ENCODE measurements at places on chromosomes 4 and X.

DNA sequence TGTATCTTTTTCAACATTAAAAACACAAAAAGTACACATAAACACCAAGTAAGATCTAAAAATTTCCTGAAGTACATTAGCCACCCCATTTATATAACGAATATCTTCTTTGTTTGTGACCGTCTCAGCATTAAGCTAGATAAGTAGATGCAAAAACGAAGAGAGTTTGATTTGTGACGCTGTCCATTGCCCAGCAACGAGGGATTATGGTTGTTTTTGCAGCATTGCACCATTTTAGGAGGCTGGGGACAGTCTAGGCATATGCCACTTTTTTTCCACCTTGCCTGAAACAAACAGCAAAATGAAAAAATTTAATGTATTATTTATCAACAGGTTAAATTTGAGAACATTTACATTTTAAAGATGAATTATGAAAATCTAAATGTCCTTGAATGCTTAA is 12.0 kb upstream of the IGSF1 start:
- no peak for DNase-seq

DNA sequence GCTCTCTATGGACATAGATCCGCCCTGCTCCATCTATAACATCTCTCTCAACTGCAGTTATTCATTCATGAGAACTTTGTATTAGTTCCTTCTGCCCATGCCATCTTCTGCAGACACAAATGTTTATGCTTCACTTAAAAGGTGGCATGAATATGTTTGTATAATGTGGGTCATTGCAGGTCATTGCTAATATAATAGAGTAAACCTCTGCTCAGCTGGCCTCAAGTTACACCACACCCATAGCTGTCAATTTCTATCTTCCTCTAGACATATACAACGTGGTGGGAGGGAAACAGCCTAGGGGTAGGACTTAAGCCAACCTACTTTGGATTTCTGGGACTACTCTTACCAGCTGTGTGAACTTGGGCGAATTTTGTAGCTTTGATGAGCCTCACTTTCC is 129.8 kb downstream of the ATXN3L start:
- no peak for DNase-seq

DNA sequence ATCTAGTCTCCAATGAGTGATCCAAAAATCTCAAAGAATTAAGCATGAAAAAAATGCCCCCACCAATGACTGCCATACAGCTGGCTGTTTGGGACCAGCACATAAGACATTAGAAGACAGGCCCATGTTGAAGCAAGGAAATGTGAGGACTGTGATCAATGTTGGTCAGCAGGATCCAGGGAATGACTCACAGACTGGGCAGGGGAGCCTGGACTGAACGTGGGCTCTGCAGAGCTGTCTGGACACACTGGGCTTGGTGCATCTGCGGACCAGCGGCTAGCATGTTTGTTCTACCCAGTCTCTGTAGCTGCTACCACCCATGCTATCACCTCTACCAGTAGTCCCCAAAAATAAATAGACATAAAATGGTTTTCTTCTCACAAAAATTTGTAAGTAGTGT is 108.6 kb downstream of the PALLD start:
- DNase-seq, result no peak

DNA sequence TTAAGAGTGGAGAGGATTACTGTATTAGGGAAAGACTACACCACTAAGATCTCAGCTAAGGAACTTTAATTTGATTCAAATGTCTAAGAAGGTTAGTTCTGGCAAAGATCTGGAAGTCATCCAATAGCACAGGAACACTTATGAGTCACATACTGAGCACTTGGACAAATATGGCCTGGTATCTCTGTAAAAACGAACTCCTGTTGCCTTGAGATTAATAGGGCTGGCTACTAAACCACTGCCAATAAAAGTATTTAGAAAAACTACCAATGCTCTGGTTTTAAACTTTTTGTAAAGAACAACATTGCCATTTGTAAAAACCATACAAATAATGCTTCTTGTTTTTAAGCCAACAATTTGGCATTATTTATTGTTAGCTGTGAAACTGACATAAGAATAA is 70.5 kb downstream of the SEC24D start:
- DNase-seq, result no peak

DNA sequence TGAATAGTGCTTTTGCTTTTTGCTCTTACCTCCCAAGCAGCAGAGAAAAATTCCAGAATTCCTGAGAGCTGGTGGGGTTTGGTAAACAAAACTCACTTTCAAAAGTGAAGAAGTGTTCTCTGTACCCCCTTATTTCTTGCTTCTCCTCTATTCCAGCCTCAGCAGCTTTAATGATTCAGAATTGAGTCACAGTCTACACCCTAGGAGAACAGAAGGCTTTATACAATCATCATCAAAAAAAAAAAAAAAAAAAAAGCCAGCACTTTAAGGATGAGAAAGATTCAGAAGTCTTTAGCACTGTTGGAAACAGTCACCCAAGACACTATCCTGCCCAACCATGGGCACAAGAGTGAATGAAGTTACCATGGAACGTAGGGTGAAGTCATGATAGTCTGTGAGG is 1583.1 kb upstream of the PCDH10 start:
- DNase-seq, result no peak

DNA sequence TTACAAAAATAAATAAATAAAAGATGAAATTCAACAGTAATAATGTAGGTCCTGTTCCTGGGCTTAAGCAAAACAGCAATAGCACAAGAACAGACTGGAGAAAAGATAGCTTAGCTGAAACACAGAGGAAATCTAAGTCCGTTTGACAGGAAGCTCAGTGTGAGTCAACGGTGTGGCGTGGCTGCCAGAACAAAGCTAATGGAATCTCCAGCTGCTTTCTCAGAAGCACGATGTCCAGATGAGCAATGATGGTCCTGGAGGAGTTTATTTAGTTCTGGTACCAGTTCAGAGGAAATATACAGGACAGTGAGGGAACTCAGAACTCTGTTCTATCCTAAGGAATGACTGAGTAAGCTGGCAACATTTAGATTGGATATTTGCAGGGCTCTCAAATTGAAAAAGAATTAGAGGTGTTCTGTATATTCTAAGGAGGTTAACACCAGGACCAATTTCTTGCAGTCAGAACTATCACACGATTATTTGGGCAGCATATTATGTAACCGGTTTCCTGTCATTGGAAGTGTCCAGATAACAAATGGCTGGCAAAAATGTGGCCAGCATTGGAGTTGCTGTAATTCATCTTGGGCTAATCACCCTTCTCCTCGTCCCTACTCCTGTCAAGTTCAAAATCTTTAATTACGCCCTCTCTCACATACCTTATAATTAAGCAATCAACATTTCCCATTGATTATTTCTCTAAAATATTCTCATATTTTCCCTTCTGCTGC is 12.7 kb downstream of the GAB3 start:
- DNase-seq, result peak; percentile 53

DNA sequence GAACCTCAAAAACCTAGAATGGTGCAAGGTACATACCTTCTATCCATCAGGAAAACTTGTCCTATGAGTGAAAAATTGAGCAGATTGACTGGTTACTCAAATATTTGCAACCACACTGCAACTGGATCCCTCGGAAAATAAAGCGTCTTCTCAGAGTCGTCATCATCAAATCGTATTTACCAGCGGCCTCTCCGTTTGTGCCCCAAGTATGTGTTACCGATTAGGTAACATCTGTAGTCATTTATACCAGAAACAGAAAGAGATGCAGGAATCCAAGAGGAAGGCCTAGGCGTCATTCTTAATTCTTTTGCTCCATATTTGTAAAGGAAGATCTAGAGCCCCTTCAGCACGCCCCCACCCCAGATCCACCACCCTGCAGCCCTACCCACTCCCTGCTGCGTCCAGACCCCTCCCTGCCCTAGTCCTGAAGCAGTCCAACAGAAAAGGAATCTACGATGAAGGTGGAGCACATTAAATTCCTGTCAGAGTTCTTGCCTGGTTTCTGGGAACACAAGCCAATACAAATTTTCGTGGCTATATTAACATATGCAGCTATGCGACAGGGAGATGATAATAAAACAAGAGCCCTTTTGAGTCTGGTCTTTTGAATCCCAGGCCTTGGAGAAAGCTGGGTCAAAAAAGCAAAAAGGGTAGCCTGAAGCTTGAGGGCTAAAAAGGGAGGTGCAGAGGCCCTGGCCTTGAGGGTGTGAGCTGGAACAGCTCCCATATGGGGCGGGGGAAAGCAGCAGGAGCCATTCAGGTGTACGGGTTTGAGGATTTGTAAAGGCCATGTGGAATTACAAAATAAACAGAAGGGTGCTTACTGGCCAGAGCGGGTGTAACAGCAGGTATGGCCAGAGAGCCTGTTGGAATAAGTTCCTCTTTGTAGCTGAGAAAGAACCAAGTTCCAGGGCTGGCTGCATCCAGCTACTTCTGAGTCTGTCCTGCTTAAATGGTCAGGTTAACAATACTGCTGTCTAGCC is 77.0 kb downstream of the ZNF827 start:
- DNase-seq, result no peak

DNA sequence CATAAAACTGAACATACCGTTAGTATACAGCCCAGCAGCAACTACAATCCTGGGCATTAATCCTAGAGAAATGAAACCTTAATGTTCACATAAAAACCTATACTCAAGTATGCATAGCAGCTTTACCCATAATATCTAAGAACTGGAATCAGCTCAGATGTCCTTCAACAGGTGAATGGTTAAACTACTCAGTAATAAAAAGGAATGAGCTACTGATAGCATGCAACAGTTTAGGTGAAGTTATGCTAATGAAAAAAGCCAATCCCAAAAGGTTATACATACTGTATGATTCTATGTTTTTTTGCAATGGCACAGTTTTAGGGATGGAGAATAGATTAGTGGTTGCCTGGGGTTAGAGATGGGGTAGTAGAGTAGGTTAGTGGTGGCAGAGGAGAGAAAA is 9.3 kb downstream of the HTT start:
- DNase-seq, result no peak

DNA sequence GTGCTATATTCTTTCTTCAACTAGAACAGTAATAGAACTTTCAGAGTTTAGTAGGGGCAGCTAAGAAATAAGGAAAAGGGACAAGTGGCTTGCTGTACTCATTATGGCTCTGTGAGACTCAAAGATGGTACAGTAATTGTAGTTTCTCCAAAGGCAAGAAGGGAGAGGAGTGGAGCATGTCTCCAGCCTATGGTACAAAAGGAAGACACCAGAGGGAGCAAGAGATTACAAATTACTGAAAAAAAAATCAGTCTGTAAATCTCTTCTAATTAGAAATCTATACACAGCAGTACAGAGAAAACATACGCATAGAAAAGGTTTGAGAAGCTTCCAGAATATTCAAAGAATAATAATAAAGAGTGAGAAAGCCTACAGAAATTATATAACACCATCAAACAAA is 61.4 kb downstream of the KLHL4 start:
- no peak for DNase-seq

- DNase-seq, result peak; percentile 2
Measured at GRCh38 chr4:47010912-47011446, 17.6 kb upstream of the GABRA4 start.

GRCh38 chrX:40095583-40096394 is 2.0 kb downstream of the BCOR start:
- peak; percentile 49 for DNase-seq

GRCh38 chr4:133972586-133972985 is 229.0 kb downstream of the PABPC4L start:
- no peak for DNase-seq

- DNase-seq, result no peak
Measured at GRCh38 chr4:165784672-165785071, 88.4 kb upstream of the TLL1 start.

GRCh38 chrX:542179-542578 is 88.4 kb upstream of the SHOX start:
- DNase-seq, result no peak

DNA sequence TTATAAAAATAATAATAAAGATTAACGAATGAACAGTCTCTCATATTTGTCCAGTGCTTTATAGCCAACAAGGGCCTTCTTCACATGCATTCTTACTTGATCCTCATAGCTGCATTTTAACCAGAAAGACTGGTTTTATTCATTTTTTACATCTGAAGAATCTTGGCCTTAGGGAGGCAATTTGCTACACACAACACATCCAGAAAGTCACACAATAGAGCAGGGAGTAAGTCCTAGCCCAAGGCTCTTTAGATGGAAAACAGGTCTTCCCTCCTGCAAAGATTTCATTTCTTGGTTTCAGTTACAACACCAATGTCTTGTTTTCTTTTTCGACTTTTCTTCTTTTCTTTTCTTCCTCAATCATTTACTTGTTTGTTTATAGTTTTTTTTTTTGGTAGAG is 13.0 kb upstream of the C1GALT1C1 start:
- DNase-seq, result no peak

DNA sequence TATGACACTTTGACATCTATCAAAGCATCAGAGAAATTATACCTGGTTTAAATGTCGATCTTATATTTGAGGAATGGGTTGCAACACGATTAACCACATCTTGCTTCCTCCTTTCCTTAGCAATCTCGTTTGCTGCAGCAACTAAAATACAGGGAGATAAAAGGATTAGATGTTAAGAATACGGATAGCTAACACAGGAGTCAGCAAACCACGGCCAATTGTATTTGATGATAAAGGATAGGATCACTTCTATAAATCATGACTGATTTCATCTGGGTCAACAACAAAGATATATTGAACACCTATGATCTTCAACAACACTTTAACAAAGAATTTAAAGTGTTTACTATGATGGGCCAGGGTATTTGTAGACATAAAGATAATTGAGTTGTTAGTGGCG is 5.0 kb downstream of the MAP7D3 start:
- DNase-seq, result no peak

DNA sequence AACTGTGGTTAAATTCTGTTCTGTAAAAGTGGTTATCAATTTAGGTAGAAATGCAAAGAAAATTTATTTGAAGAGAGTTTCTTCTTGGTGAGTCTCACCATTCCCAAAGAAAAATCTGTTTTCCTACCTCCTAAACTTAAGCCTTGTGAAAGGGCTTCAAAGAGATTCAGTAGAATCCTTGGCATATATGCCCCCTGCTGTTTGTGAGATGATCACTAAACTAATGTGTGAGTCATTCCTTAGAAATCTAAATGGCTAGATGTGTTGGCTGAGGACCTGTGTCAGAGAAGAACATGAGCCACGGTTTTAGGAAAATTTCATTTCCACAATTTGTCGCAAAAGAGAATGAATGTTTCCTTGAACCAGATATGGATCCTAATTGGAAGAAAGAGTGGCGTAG is 260.9 kb downstream of the SLC7A11 start:
- DNase-seq, result no peak

GRCh38 chr4:181508601-181509000 is 734.6 kb upstream of the TENM3 start:
- DNase-seq, result no peak

DNA sequence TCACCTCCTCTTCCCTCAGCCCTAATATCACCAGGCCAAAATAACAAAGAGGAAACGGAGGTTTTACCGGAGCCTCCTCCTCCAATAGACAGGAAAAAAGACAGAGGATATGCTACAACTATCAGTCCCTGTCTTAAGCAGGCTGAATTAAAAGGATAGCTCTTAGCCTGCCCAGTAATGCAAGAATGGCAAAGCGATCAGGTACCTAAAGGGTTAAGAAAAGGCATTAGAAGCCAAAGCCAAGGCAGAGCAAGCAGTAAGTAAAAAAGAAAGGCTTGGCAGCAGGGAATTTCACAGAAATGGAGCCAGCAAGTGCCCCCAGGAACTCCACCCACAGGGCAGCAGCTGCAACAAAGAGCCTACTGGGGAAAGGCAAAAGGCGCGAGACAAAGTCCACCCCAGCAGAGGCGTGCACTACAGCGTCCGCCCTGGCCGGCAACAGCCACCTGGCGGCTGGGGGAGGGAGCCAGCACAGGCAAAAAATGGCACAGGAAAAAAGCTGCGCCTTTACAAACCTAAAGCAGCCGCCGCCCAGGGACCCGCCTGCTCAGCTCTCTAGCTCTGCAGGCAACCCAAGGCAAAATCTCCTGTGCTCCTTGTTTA is 220.6 kb upstream of the ZC4H2 start:
- DNase-seq, result peak; percentile 4
